Esophagus muscularis mucosa (tissue), 4 donors: ENCODE measurements at places on chromosomes 7 and 10. TPM values are rescaled to one million over a fixed set of nuclear protein-coding genes. Genes with fewer than 3 reads are reported as not detected.

The ITGB8 gene
- total RNA-seq: 30.4 TPM

The GHITM gene
- 145 TPM for total RNA-seq

The IRF5 gene
- total RNA-seq: 9.4 TPM

DNA sequence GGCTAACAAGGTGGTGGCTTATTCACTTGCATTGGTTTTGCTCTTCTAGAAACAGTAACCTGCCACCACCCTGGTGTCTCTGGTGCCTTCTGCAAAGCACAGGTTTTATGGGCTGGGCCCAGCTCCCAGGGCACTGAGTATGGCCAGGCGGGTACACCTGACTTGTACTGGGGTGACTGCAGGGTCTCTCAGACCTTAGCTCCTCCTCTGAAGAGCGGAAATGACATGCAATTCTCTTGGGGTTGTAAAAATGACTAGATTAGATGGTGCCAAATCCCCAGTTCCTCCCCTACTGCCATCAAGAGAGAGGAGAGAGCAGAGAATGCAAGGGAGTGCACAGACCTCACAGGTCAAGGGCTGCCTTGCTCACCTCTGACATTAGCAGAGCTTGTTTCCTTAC lies 14.7 kb downstream of the ESYT2 start:
- no peak overlapping the region for H3K4me3 ChIP-seq
- no peaks in the 10 kb centered on the region for H3K36me3 ChIP-seq

The JAKMIP3 gene
- total RNA-seq: 0.66 TPM

DNA sequence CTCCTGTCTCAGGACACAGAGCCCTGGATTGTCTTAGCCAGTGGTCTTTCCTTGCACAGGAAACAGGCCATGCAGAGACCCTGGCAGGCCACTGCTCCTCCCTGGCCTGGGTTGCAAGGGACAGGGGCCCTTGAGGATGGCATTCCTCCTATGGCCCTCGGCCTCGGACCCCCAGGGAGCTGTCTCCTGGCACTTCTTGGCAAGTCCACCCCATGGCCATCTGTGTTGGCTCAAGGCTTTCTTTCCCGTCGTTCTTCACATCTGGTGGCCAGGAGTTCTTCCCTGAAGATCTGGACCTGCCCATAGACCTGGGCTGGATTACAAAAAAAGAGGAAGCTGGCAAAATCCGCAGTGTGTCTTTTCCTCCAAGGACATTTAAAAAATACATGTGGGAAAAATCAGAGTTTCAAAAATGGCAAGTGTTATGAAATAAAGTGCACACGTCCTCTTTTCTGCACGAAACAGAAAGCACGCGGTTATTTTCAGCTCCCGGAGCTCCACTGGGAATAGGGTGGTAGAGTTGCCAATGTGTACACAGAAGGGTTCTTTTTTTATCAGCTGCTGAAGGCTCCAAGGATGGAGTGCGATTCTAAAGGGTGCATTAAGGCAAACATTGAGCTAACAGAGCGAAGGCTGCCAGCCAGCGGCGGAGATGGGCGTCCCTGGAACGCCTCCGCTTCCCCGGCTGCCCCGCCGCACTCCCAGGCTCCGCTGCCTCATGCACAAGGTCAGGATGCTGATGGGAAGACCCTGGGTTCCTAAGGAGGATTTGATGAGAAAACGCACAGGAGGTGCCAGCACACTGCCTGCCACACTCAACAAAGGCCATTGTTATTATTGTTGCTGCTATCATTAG lies 62.8 kb upstream of the FAM20C start:
- peak overlapping the region; percentile 20 for H3K4me3 ChIP-seq
- H3K36me3 ChIP-seq: no peaks in the 10 kb centered on the region
- peaks cover 18% of the 10 kb centered on the region for H3K4me1 ChIP-seq

GRCh38 chr10:16646181-16647059 lies 124.7 kb upstream of the C1QL3 start:
- H3K4me3 ChIP-seq: no peak overlapping the region
- H3K27ac ChIP-seq: no peak overlapping the region

The GRM3 gene
- total RNA-seq: not detected

The TMEM236 gene
- total RNA-seq: 0.34 TPM

GRCh38 chr7:38374507-38374906 lies 101.1 kb upstream of the TARP start:
- no peak overlapping the region for H3K27ac ChIP-seq
- peaks cover 4% of the 10 kb centered on the region for H3K4me1 ChIP-seq
- H3K27me3 ChIP-seq: no peaks in the 10 kb centered on the region
- H3K4me3 ChIP-seq: no peak overlapping the region
- no peaks in the 10 kb centered on the region for H3K36me3 ChIP-seq
- DNase-seq: no peak

GRCh38 chr7:54987772-54988171 lies 31.0 kb upstream of the EGFR start:
- no peaks in the 10 kb centered on the region for H3K36me3 ChIP-seq
- no peak overlapping the region for H3K27ac ChIP-seq
- no peak for DNase-seq
- no peak overlapping the region for H3K4me3 ChIP-seq
- H3K27me3 ChIP-seq: no peaks in the 10 kb centered on the region
- no peaks in the 10 kb centered on the region for H3K4me1 ChIP-seq

GRCh38 chr10:48306870-48307710 lies 613 bp downstream of the MAPK8 start:
- peaks cover 45% of the 10 kb centered on the region for H3K4me1 ChIP-seq
- H3K36me3 ChIP-seq: no peaks in the 10 kb centered on the region
- H3K27me3 ChIP-seq: no peaks in the 10 kb centered on the region

The ABCF2 gene
- 33.8 TPM for total RNA-seq

DNA sequence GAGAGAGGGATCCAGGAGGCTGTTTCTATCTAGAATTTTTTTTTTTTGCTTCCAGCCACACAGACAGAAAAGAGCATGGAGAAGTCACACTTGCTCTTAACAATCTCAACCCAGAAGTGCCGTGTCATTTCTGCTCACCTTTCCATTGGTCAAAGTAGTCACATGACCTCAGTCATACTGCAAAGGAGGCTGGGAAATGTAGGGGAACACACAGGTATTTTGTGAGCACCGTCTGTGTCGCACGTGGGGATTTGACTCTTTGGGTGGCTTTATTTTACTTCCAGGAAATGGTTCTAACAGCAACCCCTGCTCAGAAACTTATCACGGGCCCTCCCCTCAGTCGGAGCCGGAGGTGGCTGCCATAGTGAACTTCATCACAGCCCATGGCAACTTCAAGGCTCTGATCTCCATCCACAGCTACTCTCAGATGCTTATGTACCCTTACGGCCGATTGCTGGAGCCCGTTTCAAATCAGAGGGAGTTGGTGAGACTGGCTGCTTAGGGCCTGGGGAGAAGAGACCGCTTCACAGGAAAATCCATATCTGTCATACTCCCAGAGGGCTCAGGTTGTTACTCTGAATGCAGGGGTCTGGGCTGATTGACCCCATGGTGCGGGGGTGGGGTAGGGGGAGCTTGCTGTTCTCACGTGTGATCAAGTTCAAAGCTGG lies 13.1 kb upstream of the CPA1 start:
- H3K4me3 ChIP-seq: no peak overlapping the region
- H3K27ac ChIP-seq: no peak overlapping the region
- H3K4me1 ChIP-seq: peaks cover 39% of the 10 kb centered on the region
- H3K36me3 ChIP-seq: no peaks in the 10 kb centered on the region
- H3K27me3 ChIP-seq: no peaks in the 10 kb centered on the region

The CLDN3 gene
- not detected for total RNA-seq

- H3K4me3 ChIP-seq: no peak overlapping the region
- H3K27me3 ChIP-seq: no peaks in the 10 kb centered on the region
- no peaks in the 10 kb centered on the region for H3K36me3 ChIP-seq
- DNase-seq: no peak
These were observed 266.0 kb downstream of the AUTS2 start for GRCh38 chr7:69864274-69864673.

The PTF1A gene
- not detected for total RNA-seq

The AKR1D1 gene
- not detected for total RNA-seq

The HOXA4 gene
- total RNA-seq: 26.8 TPM
